A172 (cell line): ENCODE measurements at places on chromosomes 16 and 17.

- peak; percentile 92 for DNase-seq
These were observed 10.3 kb downstream of the HSPB9 start for GRCh38 chr17:42132941-42133340.

DNA sequence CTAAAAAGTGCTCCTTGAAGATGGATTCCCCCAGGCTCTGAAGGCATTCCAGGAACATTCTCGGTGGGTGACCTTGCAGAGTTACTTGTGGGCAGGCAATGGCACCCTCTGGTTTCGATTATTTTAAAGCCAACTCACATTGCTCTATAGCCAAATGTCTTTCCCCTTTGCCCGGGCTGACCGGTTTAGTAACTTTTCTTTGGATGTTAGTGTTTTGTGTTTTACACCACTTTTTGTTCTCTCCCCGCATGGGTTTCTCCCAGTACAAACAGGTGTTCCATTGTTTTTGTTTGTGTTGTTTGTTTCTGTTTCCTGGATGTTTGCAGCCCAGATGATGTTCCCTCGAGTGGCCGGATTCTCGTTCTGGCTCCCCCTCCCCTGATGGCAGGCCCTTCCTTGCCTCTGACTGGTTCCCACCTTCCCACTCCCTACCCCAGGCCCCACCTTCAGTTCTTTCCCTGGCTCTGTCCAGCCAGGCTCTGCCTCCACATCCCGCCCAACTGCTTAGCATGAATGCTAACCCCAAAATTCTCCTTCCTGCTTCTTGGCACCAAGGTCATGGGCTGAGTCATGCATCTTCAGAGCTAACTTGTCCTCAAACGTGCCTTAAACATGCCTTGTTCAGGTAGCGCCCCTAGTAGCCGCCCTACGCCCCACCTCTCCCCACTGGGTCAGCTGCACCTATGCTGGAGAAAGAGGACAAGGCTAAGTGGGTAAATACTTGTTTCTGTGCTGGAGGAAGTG is 40.6 kb downstream of the ELAC2 start:
- peak; percentile 19 for DNase-seq

- no peak for DNase-seq
These were observed 69.8 kb downstream of the PRKCA start for GRCh38 chr17:66372182-66372581.

DNA sequence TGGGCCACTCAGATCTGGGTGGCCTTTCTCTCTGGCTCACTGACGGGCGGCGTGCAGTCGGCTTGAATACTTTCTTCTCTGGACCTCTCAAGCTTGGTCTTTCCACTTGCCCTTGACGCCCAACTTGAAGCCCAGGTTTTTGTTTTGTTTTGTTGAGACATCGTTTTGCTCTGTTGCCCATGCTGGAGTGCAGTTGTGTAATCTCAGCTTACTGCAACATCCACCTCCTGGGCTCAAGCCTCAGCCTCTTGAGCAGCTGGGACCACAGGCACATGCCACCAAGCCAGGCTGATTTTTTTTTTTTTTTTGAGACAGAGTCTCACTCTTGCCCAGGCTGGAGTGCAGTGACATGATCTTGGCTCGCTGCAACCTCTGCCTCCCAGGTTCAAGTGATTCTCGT is 22.7 kb upstream of the KIF19 start:
- DNase-seq = no peak

DNA sequence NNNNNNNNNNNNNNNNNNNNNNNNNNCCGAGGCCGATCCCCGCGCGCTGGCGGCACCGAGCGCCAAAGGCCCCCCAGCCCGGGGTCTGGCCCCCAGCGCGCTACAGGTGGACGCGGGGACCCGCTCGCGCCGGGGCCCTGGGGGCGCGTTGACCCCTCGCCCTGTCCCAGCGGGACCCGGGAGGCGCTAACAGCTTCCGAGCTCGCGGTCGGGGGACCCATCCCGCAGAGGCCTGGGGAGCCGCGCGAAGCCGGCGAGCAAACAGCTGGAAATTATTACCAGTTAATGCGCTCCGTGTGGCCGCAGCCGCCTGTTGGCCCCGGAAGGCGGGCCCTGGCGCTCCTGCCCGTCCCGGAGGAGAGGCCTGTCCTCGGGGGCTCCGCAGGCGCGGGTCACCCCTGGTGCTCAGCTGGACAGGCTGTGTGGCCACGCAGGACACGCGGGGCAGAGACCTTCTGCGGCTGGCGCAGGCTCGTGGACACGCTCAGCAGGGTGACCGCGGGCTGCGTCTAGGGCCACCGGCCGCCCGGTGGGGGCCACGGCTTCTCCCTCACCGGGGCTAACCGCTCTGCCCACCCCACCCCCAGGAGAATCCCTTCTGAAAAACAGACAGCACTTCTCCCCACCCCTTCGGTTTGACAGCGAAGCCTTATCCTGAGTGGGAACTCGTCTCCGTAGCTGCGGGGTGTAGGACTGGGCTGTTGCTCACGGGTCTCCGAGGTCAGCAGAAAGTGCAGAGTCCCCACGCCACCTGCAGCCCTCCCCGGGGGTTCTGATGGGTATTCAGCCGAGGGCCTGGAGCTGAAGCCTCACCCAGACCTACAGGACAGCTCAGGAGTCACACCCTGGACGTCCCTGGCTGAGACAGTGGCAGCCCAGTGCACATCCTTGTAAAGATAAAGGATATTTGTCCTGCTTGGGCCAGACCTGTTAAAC is 138.7 kb upstream of the RPH3AL start:
- DNase-seq = no peak

GRCh38 chr17:37824534-37825485 is 80.0 kb upstream of the HNF1B start:
- DNase-seq = peak; percentile 98

GRCh38 chr17:57415751-57416207 is 159.5 kb downstream of the MSI2 start:
- no peak for DNase-seq

DNA sequence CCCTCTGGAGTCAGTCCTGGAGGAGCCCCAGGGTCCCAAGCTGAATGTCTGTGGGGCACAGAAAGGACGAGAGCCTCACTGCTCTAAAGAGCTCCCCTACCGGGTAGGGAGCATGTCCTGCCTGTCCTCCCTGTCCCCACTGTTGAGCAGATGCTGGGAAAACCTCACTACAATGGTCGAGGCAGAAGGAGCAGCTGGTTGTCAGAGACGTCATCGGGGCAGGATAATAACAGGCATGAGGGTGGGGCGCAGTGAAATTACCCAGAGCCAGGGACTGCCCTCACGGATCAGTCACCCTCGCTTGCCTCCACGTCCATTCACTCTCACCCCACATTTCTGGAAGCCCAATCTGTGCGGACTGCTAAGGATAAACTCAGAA is 538 bp downstream of the TM4SF5 start:
- DNase-seq = no peak

DNA sequence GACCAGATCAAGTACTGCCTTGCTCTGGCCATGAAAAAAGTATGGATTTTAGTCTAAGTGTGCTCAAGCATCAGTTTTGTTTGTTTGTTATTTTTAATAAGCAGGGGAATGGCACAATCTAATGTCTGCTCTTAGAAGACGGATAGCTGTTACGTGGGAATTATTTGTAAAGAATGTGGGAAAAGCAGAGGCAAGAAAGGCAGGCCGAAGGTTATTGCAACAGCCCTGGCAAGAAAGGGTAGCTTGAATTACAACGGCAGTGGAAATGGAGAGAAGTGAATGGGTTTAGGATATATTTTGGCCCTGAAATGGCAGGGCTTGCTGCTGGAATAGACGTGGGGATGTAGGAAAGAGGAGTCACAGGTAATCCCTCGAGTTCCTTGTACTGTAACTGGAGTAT is 987 bp upstream of the HASPIN start:
- DNase-seq = no peak

DNA sequence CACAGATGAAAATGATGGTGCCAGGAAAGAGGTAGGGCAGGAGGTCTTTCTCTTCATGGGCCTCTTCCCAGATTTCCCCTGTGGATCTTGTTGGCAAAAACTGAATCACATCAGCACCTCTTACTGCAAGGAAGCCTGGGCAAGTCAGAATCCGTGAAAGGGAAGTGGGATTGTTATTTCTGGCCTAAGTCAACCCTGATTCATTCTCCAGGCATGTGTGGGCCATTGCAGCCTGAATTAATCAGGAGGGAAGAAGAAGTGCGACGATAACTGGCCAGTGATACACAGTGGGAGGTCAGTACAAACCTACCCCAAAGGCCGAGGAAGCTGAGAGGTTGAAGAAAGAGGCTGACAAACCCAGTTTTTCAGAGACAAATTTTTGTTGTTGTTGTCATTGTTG is 17.9 kb upstream of the NSMCE1 start:
- peak; percentile 96 for DNase-seq

GRCh38 chr17:51147650-51148049 is 5.7 kb upstream of the NME1 start:
- DNase-seq = peak; percentile 36

DNA sequence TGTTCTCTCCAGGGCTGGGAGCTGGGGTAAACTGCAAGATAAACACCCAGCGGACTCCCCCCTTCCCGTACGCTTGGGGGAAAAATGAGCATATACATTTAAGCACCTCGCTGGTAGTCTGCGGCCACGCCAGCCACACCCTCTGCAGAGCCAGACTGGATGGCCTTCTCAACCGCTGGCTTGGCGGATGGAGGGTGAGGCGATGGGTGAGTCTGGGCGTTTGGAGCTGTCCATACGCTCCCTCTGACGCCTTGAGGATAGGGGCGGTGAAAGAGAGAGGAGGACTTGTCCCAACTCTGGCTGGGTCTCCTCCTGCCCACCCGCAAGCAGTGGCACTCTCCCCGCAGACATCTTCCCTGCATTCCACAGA is 1.0 kb downstream of the ITGA3 start:
- DNase-seq = no peak

DNA sequence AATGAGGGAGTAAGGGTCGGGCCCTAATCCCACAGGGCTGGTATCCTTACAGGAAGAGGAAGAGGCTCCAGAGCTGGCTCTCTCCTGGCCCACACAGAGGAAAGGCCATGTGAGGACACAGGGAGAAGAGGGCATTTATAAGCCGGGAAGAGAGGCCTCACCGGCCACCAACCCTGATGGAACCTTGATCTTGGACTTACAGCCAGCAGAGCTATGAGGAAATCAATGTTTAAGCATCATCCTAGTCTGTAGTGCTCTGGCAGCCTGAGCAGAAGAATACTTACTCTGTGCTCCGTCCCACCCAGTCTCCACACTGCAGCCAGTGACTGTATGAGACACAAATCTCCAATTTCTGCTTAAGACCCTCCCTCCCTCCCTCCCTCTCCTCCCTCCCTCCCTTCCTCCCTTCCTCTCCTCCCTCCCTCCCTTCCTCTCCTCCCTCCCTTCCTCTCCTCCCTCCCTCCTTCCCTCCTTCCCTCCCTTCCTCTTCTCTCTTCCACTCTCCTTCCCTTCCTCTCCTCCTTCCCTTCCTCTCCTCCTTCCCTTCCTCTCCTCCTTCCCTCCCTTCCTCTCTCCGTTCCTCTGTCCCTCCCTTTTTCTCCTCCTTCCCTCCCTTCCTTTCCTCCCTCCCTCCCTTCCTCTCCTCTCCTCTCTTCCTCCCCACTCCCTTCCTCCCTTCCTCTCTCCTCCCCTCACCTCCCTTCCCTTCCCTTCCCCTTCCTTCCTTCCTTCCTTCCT is 8.9 kb upstream of the TMEM220 start:
- DNase-seq = no peak

DNA sequence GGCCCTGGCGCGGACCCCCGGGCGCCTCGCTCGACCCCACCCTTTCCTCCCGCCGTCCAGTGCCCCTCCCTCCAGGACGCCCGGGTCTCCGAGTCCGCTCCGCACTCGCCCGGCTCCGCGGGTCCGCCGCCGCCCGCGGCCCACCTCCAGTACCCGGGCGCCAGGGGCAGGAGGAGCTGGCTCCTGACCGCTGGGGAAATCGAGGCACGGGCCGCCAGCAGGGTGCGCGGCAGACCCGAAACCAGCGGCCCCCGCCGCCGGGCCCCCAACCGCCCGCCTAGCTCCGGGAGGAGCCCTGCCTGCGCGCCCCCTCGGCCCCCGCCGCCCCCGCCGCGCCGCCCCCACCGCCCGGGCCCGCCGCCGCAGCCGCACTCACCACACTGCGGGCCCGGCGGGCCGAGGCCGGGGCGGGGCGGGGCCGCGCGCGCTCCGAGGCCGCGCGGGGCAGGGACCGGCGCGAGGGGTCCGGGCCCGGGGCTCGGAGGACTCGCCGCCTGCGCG is 333 bp downstream of the MAFG start:
- no peak for DNase-seq

- DNase-seq = peak; percentile 98
These were observed 16.1 kb upstream of the TNFRSF13B start for GRCh38 chr17:16987830-16988601.

DNA sequence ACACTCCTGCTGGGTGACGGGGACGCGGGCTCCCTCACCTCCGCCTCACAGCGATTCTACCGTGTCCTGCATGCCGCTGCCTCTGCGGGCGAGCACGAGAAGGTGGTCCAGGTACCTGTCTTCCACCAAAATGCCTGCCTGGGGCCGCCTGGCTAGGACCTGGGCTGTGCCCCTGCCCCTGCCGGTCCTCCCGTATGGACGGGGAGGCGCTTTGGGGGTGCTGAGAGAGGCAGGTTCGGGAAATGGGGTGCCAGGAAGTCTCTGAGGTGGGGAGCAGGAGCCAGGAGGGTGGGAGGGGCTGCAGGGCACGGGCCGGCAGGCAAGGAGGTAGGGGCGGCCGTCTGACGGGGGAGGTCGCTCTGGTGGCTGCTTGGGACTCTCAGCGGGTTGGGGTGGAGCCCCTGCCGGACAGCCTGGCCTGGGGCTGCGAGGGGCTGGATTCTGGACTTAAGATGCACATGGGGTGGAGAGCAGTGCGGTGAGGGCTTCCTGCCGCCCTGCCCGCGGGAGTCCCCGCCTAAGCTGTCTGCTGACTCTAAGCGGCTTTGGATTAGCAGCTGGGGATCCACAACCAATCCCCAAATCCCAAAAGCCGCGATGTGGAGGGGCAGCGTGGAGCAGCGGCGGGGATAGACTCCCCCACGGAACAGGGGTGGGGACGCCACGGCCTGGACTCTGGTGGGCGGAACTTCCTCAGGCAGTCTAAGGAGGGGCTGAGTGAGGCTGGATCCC is 5.8 kb downstream of the CHTF18 start:
- DNase-seq = no peak

GRCh38 chr16:30068750-30069610 is 3.4 kb downstream of the ALDOA start:
- DNase-seq = no peak

- DNase-seq = no peak
These were observed 52.8 kb downstream of the MARCHF10 start for GRCh38 chr17:62755141-62755851.

DNA sequence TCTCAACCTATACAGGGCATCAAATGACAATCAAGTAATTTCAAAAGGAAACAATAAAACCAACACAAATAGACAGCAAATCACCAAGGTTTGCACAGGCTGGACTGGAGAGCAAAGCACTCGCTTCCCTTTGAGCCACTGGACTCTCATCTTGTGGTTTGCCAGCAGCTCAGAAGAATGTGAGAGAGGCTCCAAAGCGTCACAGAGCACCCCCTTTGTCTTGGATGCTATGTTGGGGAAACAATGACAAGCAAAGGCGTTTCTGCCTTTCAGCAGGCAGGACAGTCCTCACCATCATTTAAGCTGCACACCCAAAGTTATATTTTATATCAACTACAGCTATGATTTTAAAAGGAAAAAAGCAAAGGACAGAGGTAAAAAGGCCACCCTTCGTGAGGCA is 13.2 kb downstream of the SLC6A4 start:
- no peak for DNase-seq

GRCh38 chr17:76701471-76701967 is 9.2 kb downstream of the MXRA7 start:
- DNase-seq = no peak

GRCh38 chr17:79001190-79002020 is 8.2 kb downstream of the CANT1 start:
- DNase-seq = no peak
